Dermis blood vessel endothelial cell (primary cell): ENCODE measurements at places on chromosomes 11 and 22. TPM values are rescaled to one million over a fixed set of nuclear protein-coding genes. Genes with fewer than 3 reads are reported as not detected.

Gene OR8A1
- not detected in 2 replicates for total RNA-seq

Gene ATG13
- total RNA-seq = 57.7 and 67.3 TPM in 2 replicates

Gene ISX
- not detected in 2 replicates for total RNA-seq

Gene PTGDR2
- total RNA-seq = 0.05 TPM in 1 of 2 replicates, not detected in the other

Gene ARVCF
- 123 and 288 TPM in 2 replicates for total RNA-seq

Gene CHRM1
- total RNA-seq = not detected in 2 replicates

Gene KDM4D
- 0.17 and 0.65 TPM in 2 replicates for total RNA-seq

Gene FLRT1
- total RNA-seq = not detected in 2 replicates

Gene EMID1
- 2.9 and 6.1 TPM in 2 replicates for total RNA-seq

Gene MYOD1
- not detected in 2 replicates for total RNA-seq

Gene SWAP70
- total RNA-seq = 152 and 157 TPM in 2 replicates

Gene PRR33
- total RNA-seq = not detected in 2 replicates

GRCh38 chr11:46100670-46101069, 20.6 kb downstream of the PHF21A start:
- DNase-seq = no peak

DNA sequence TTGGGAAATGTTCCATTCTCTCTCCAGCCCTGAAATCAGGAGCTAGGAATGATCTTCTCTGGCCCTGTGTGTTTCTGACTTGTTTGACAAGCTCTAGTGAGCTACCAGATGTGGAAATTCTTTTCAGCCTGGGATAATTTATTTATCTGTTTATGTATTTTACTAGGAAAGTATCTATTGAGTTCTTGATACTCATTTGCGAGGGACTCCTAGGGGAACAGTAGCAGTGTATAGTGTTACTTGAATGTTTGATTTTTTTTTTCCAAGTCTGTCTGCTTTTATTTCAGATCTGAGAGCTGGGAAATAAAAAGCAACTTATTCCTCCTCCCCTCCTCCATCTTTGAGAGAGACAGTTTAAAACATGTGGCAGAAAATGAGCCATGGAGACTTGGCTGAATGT, 92.5 kb downstream of the ALX4 start:
- no peak for DNase-seq

DNA sequence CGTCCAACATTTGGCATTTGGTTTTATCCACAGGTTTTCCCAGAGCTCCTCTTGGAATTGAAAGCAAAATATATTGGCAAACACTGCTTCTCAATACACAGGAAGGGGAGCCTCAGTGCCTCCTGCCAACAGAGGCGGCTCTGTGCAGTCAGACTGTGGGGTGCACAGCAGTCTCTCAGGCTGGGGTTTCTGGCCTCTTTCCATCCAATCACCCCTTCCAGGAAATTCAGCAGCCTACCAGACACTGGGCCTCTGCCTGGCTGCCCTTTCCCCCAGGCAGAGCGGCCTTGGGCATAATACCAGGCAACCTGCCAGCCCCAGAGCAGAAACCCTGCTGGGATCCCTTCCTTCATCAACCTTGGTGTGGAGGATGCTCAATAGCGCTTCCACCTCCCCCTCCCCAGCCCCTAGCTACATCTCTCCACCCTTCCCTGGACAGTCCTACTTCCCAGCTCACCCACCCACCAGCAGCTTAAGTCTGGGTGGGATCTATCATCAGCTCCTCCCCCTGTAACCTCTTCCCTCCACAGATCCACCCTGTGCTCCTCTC, 17.8 kb upstream of the RAPSN start:
- peak; percentile 77 for DNase-seq

GRCh38 chr22:48945621-48946458, 881.8 kb downstream of the BRD1 start:
- no peak for DNase-seq

- DNase-seq = peak; percentile 92
Observed at GRCh38 chr11:102109896-102110760, at the start of gene YAP1. TSS of gene YAP1 (plus strand) at chr11:102110447. CDS start at chr11:102110849, 402 bp downstream.

- no peak for DNase-seq
Observed at GRCh38 chr22:28023036-28023435, 104.0 kb upstream of the PITPNB start.

- DNase-seq = no peak
Observed at GRCh38 chr11:56636861-56637260, 5.4 kb downstream of the OR5AP2 start.

- no peak for DNase-seq
Observed at GRCh38 chr22:25566898-25567235, 2.4 kb downstream of the GRK3 start.

DNA sequence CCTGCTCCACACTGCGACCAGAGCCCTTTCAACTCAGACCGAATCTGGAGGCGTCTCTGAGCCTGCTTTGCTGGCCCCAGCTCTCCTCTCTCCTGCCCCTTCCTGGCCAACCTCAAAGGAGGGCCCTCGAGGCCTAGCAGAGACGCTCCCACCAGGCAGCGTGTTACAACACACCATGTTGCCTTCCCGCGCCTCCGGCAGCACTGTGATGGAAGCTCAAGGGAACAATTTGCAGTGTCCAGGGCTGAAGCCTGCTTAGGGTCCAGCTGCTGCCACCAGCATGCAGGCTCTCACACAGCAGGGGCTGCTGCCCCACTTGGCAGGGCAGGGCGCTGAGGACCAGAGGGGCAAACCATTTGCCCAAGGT, 18.4 kb downstream of the LINC01488 start:
- no peak for DNase-seq

DNA sequence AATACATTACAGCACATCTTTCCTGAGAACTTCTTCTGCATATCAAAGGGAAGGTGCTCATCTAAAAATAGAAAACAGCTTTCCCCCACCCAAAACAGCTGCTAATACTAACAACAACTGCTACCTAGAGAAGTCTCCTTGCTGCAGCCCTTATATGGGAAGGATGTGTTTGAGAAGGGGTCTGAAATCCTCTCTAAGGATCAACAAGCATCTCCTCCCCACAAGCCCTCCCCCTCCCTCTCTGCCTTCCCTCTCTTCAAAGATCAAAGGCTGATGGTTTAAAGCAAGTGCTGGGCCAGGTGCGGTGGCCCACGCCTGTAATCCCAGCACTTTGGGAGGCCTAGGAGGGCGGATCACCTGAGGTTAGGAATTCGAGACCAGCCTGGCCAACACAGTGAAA, 33.5 kb downstream of the SCUBE2 start:
- DNase-seq = no peak

GRCh38 chr11:125236072-125236825, 71.7 kb downstream of the PKNOX2 start:
- DNase-seq = no peak

DNA sequence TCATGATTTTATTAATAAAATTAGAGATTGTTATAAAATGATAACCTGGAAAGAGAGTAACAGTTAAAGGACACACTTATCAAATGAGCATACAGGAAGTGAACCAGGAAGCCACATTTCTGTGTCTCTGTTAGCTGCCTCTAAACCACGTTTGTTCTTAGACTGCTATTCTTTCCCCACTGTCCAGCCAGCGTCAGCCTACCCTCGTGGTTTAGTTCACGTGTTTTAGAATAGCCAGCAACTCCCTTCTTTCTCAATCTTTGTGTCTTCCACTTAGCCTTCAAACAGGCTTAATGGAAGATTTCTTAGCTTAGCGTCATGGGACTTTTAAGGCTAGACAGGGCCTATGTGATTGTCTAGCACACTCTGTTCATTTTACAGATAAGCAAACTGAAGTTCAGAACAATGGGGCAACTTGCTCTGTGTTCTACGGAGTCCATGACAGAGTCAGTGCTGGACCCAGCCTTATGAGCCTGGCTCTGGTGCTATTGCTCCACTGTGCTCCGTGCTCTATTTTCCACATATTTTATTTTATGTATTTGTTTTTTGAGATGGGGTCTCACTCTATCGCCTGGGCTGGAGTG, 27.2 kb downstream of the GRAMD1B start:
- peak; percentile 32 for DNase-seq

- peak; percentile 33 for DNase-seq
Observed at GRCh38 chr11:19820100-19820499, 107.5 kb downstream of the NAV2 start.

DNA sequence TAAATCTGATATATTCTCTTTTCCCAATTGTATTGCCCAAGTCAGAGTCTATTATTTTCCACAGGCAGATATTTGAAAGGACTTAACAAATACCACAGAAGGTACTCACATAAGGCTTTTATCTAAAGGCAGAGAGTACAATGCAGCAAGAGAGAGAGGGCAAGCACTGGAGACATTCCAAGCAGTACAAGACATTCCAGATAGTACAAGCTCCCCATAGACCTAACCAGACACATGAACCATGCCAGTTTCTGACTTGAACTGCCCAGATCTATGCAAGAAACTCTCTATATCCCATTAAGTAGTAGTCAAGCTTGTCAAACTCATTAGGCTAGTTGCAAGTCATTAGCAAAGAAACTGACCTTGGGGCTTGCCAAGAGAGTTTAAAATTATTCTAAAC, 11.2 kb upstream of the MS4A6E start:
- DNase-seq = no peak
